Upper lobe of right lung (tissue), 1 donor: ENCODE measurements at places on chromosomes 5 and 9. TPM values are rescaled to one million over a fixed set of nuclear protein-coding genes. Genes with fewer than 3 reads are reported as not detected.
A peak's percentile ranks its signal among the peaks of the same experiment; 100 is the strongest.

PCDHA1 gene
- total RNA-seq, result not detected

GPR107 gene
- 39.3 TPM for total RNA-seq

GNA14 gene
- 15.7 TPM for total RNA-seq

KLHL9 gene
- 22.2 TPM for total RNA-seq

CFAP90 gene
- 0.93 TPM for total RNA-seq

MRPS2 gene
- 23.0 TPM for total RNA-seq

IFNB1 gene
- total RNA-seq, result not detected

DIPK1B gene
- 17.7 TPM for total RNA-seq

SHC3 gene
- 12.9 TPM for total RNA-seq

KCNV2 gene
- total RNA-seq, result not detected

ANKRD31 gene
- total RNA-seq, result 0.14 TPM

FOXI1 gene
- not detected for total RNA-seq

GDNF gene
- total RNA-seq, result 0.23 TPM

GABRG2 gene
- total RNA-seq, result not detected

ZFP62 gene
- 22.6 TPM for total RNA-seq

TLR4 gene
- 45.9 TPM for total RNA-seq

ZDHHC11 gene
- total RNA-seq, result 12.6 TPM

NRG2 gene
- total RNA-seq, result 1.4 TPM

- no peak for DNase-seq
Observed at GRCh38 chr5:168263121-168263520, 28.3 kb upstream of the WWC1 start.

DNA sequence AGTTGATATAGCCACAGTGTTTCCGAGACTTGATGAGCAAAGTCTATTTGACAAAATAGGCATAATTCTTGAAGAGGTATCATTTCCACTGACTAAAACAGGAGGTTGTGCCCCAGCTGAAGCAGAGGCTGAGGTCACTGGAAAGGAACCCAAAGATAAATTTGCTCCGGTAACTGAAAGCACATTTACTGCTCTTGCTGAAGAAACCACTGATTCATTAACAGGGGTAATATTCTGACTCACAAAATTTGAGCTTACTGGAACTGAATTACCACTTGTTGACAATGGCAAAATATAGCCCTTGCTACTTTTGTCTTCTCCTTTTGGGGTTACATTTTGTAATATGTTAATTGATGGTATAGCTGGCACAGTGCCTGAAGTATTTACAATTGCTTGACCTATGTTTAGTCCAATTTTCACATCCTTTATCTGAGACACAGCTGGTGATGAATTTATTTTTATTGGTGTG is 30.2 kb downstream of the MLANA start:
- no peak for DNase-seq

GRCh38 chr9:89863141-89863540 is 258.3 kb downstream of the GADD45G start:
- DNase-seq, result peak; percentile 34

- DNase-seq, result no peak
Observed at GRCh38 chr5:7016999-7017747, 303.9 kb downstream of the TENT4A start.

GRCh38 chr9:126953041-126953809 is 38.6 kb downstream of the RALGPS1 start:
- no peak for DNase-seq

- no peak for DNase-seq
Observed at GRCh38 chr5:78508186-78508765, 140.3 kb downstream of the LHFPL2 start.

- no peak for DNase-seq
Observed at GRCh38 chr9:32584784-32585183, 11.8 kb upstream of the NDUFB6 start.

DNA sequence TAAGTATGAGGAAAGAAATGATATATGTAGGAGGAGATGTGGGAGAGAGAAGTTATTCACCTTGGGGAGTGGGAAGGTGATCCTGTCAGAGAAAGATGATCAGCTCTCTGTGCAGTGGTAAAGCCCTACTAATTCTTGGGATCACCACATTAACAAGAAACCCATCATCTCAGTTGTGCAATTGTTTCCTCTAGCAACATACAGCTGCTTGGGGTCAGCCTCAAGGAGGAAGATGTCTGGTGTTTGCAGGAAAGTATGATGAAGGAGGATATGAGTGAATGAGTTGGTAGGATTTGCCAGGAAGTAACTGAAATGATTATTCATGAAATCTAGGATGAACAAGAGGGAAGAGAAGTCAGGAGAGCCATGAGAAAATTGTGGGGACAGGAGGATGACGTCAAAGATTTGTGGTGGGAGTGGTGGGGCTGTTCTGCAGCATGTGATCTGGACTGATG is 50.1 kb downstream of the TNFSF8 start:
- no peak for DNase-seq

- DNase-seq, result no peak
Observed at GRCh38 chr9:113543296-113543981, 79.9 kb downstream of the RGS3 start.

DNA sequence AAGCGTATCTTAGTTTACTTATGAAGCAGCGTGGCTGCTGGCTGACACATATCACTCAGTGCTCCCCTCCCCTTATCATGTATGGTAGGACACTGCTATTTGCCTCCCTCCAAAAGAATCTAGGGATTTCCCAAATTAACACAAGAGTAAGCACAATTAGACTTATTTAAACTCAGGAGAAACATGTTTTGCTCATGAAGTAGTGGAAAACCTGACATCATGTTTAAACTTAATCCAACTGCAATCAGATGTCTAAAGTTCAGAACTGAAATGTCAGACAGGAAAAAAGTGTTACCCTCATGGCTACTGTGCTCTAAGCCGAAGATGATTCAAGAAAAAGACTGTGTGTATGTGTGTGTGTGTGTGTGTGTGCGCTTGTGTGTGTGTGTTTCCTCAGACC is 324.1 kb upstream of the TNC start:
- DNase-seq, result no peak

- DNase-seq, result no peak
Observed at GRCh38 chr5:77077829-77078176, 9.3 kb downstream of the ZBED3 start.

GRCh38 chr5:136108180-136108611 is 24.4 kb upstream of the SMAD5 start:
- no peak for DNase-seq

GRCh38 chr5:149378241-149378820 is 761 bp downstream of the IL17B start:
- DNase-seq, result no peak

GRCh38 chr5:109853377-109853776 is 163.7 kb downstream of the MAN2A1 start:
- DNase-seq, result no peak

DNA sequence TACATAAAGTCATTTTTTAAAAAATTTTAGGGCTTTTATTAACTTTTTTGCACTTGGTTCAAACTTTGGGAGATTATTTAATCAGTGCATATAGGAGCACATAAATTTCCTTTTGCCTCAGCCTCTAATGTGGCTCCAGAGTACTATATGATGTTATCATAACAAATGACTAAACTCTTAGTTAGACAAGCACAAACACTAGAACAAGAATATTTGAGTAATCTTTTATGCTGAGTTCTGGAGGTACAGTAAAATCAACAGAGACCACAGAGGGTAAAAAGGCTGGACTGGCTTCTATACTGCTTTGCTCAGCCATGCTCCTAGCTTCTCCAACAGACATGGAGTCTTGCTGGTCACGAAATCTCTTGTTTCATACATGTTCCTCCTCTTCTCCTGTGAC is 52.5 kb upstream of the SGCD start:
- no peak for DNase-seq

- DNase-seq, result no peak
Observed at GRCh38 chr5:150208187-150209098, 18.6 kb downstream of the SLC6A7 start.

- DNase-seq, result no peak
Observed at GRCh38 chr9:8868632-8869031, 1069.1 kb upstream of the DMAC1 start.

DNA sequence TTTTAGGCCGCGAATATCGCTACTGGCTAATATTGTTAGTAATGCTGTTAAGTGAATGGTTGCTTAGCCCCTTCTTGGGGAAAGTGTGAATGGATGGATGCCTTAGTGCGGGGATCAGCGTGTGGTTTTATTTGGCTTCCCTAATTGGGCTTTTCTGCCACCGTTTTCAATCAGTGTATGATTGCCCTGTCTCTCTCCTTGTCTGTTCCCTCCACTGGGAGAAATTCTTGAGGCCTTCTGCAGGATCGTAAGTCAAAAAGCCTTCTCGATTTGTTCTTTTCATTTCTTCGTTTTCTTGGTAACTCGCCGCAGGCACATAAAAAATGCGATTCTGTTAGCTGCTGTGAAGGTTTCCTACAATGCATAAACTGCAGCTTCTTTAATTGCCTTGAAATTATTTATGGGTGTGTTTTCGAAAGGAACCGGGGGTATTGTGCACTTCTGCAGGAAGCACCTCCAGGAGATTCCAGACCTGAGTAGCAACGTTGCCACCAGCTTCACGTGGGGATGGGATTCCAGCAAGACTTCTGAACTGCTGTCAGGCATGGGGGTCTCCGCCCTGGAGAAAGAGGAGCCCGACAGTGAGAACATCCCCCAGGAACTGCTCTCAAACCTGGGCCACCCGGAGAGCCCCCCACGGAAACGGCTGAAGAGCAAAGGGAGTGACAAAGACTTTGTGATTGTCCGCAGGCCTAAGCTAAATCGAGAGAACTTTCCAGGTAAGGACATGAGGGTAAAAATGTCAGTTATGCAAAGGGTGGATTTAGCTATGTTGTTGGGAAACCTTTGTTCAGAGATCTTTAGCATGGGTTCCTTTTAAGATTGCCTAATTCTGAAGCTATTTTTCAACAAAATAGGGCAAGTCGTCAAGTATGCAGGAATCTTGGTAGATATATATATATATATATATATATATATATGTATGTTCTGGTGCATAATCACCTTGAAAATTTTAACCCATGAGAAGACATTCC is 700 bp downstream of the SKP2 start:
- no peak for DNase-seq

DNA sequence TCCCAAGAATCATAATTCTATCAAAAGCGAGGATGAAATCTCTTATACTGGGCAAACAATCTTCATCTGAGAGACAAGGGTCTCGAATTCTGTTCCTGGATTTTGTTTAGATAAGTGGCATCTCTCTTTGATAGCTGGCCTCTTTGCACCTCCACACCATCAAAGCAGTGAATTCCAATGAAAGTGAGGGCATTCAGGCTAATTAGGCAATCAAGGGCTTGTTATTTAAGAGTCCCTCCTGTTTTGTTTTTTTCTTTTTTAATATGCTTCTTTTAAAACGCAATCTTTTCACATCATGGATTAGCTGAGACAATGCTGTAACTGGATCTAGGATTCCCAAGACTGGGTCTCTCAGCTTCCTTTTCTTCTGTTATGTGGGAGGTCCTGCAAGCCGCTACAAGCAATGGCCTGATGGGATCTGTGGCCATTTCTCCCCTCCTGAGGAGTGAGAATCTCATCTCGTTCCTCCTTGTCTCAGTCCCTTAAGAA is 67.9 kb downstream of the TNC start:
- no peak for DNase-seq

GRCh38 chr5:169566202-169566601 is 17.4 kb upstream of the SPDL1 start:
- no peak for DNase-seq

GRCh38 chr5:73786043-73786831 is 160.2 kb downstream of the ARHGEF28 start:
- no peak for DNase-seq

DNA sequence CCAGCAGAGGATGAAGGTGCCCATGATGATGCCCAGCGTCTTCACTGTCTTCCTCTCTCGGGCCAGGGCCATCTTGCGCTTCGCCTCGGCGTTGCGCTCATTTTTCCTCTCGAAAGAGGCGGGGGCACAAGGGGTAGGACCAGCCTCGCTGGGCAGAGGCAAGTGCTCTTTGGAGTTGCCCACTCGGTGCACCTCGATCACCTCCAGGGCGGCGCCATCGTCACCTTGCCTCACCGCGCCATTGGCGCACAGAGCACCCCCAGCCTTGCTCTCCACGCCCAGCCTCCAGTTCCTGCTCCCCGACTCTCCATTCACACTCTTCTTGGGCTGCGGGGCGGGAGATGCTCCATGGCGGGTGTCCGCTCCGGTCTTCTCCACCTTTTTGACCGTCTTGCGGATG is 1.6 kb downstream of the HTR1A start:
- peak; percentile 49 for DNase-seq

- DNase-seq, result no peak
Observed at GRCh38 chr9:19913151-19913550, 124.3 kb upstream of the SLC24A2 start.

GRCh38 chr5:31537851-31538250 is 5.8 kb downstream of the C5orf22 start:
- no peak for DNase-seq

GRCh38 chr9:95756986-95757385 is 118.5 kb upstream of the ERCC6L2 start:
- no peak for DNase-seq

DNA sequence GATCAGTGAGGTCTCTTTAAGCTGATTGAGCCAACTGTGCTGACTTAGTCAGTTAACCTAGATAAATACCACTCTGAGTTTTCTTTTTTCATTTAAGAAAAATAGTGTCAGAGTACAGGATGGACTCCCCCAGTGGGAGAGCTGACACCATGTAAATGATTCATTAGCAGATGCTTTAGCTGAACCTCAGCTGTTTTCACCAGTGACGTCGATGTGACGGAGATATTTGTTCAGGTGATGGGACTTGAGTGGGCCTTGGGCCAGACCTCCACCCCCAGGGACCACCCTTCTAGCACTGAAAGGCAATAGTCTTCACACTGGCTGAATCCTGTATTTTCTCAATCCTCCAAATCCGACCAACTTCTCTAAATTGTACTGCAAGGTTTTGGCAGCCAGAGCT is 196.1 kb downstream of the GAS1 start:
- DNase-seq, result no peak

DNA sequence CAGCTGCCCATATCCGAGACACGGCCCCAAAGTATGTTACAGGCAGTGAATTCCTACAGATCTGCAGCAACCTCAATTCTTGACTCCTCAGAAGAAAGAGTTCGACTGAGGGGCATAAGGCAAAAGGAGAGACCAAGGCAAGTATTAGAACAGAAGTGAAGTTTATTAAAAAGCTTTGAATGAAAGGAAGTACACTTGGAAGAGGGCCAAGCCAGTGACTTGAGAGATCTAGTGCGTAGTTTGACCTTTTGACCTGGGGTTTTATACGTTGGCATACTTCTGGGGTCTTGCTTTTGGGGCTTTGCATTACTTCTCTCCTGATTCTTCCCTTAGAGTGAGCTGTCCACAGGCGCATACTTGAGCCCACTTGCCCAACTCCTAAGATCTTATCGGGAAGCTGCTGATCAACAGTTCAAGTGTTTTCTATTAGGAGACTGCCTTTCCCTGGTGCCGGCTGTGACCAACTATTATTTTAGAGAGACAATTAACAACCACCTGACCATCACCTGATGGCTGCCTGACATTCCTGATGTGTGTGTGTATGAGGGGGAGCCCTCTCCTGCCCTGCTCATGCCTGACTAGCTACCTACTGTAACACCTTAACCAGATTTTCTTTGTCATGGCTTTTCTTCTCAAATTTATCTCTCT is 1.5 kb upstream of the DEPDC1B start:
- DNase-seq, result no peak

GRCh38 chr5:31585895-31586270 is 53.0 kb upstream of the PDZD2 start:
- DNase-seq, result no peak

- DNase-seq, result no peak
Observed at GRCh38 chr5:153096381-153096780, 394.1 kb upstream of the GRIA1 start.

- no peak for DNase-seq
Observed at GRCh38 chr9:97548819-97549540, 47.5 kb downstream of the TMOD1 start.
